H54 (cell line): ENCODE measurements at places on chromosomes 7 and 10.

DNA sequence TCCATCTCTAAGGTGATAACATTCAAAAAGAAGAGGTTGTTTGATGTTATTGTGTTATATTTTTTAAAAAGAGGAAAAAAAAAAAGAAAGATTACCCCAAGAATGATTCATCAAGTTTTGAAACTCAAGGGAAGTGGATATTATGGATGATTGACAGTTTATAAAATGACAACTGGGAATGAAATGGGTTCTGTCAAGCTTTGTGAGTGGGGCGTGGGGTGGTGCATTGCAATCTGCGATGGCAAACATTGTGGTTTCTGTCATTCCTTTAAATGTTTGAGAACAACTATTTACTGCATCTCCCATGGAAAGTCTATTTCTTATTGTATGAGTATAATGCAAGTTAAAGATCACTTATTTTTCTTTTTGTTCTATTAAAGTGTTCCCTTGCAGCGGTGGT is 297.0 kb downstream of the CCDC3 start:
- no peak for DNase-seq

- DNase-seq, result peak; percentile 33
Observed at GRCh38 chr10:117216611-117217195, 19.4 kb downstream of the KCNK18 start.

DNA sequence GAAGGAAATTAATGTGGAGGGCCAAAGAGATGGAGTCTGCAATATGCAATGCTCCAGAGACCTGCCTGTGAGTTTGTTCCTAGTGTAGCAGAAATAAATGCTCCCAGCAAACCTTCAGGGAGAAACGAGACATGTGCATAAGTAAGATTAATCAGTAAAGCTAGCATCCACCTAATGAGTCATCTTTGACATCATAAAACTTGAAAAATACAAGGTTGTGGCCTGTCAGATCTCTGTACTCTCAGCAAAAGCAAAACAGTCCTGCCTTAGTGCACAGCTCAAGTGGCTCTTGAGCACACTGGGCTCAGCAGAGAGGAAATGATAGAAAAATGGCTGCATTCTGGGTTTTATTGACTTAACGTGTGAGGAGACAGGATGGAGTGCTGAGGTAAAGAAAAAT is 32.5 kb upstream of the ERCC6 start:
- DNase-seq, result no peak

DNA sequence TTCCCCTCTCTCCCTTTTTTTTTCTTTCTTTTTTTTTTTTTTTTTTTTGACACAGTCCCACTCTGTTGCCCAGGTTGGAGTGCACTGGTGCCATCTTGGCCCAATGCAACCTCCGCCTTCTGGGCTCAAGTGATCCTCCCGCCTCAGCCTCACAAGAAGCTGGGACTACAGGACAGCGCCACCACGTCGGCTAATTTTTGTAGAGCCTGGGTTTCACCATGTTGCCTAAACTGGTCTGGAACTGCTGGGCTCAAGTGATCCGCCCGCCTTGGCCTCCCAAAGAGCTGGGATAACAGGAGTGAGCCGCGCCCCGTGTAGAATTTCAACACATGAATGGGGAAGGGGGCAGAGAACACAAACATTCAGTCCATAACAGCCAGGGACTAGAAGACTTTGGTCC is 2.6 kb upstream of the SP4 start:
- no peak for DNase-seq

DNA sequence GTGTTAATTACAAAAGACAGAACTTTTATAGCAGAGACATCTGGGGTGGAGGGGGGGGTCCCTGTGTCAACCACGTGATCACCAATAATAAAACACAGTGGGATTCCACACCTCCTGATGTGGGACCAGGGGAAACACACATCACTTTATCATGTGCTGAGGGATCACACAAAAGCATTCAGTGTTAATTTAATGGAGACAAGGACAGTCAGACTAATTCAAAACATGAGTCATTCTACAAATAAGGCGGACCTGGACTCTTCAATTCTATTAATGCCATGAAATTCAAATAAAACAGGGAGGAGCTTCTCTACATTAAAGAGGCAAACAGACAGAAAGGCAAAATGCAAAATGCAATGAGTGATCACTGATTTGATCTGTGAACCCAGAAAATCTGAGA is 67.3 kb upstream of the PFKP start:
- DNase-seq, result no peak

- DNase-seq, result no peak
Observed at GRCh38 chr7:80591654-80592053, 46.8 kb upstream of the CD36 start.

GRCh38 chr10:43225004-43225786 is 41.7 kb downstream of the RASGEF1A start:
- DNase-seq, result no peak

- no peak for DNase-seq
Observed at GRCh38 chr10:116255886-116256751, 16.9 kb downstream of the GFRA1 start.

DNA sequence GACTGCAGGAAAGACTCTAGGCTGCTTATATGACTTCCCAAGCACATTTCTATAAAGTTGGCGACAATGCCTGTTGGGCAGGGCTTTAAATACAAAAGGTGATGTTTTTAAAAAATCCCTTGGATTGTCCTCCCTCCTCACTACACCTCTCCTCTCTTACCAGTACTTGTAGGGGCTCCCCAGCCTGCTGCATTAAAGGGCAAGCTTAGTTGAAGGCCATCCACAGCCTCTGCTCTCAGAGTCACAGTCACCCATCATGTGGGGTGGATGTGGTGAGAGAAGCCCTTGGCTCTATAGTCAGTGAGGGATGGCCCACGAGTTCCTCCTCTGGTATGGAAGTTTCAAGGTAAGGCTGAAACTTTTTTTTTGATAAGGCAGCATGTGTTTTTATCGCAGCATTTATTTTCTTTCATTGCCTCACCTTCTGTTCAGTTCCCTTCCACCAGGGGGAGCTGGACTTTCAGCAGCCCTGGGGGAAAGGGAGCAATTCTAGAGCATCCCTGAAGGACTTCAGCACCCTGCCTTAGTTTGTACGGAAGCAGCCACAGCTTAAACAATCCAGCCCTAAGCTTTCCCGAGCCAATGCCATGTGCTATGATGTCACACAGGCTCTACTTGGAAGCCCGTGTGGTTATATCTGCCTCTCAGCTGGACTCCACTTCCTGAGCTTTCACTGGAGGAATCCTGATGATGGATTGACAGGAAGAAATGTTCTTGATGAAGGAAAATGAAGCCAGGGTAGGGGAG is 131.9 kb downstream of the CALCR start:
- DNase-seq, result peak; percentile 7

DNA sequence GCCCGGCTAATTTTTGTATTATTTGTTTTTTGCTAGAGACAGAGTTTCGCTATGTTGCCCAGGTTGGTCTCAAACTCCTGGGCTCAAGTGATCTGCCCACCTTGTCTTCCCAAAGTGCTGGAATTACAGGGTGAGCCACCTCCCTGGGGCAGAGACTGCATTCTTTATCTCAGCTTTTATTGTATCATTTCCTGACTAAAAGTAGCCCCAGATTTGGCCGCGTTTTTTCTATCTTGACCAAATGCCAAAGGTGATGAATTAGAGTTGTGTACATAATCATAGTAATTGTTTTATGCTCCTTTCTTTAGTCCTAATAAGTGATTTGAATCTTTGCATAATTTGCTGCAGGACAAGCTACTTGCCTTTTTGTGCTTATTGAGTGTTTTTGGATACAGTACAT is 3.1 kb upstream of the SMNDC1 start:
- DNase-seq, result no peak

DNA sequence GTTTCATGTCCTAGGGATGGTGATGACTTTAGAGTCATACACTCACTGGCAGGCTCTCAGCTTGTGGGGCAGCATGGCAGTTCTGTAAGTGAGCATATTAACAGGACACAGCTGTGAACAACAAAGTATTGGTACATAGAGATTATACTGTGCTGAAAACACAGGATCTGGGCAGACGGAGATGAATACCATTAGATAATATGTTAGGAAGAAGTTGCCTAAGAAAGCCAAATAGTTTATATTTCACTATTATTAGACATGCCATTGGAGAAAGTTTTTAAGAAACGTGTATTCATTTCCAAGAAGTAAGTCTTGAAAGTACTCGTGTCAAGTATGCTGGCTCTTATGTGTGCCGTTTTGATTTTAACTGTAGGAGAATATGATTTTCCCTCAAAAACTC is 274.5 kb downstream of the INHBA start:
- no peak for DNase-seq

- no peak for DNase-seq
Observed at GRCh38 chr10:127781412-127781811, 44.4 kb downstream of the FOXI2 start.

GRCh38 chr7:40899636-40900507 is 765.1 kb downstream of the SUGCT start:
- no peak for DNase-seq

- peak; percentile 87 for DNase-seq
Observed at GRCh38 chr10:101095550-101096213, 33.9 kb downstream of the KAZALD1 start.

- no peak for DNase-seq
Observed at GRCh38 chr7:47817917-47818316, 130.3 kb downstream of the PKD1L1 start.

DNA sequence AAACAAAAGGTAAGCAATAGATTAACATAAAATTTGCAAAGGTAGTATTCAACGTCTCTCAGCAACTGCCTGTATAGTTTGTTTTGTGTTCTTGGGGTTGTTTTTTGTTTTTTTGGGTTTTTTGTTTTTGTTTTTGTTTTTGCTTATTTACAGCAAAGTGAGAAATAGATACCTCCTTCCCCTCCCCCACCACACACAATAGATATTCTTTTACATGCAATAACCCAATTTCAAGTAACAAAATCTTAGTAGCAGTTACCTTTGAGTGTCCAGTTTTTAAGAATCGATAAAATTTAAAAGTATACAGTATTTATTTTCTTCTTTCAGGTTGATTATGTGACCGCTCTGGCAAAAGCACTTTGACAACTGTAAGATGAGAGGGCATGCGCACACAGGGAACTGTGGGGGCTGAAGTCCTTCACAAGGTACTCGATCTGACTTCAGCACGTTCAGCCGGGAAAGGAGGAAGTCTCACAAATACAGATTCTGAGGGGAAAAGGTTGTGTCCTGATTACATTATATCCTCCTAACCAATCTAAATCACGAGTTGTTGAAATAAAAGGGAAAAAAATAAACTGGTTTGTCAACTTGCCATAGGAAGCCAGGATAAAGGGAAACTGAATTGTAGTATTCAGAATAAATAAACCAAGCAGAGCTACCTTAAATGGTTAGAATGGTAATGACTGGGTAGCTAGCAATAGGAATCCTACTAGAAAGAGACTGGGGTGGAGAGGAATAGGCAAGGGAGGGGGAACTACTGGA is 47.8 kb downstream of the CPEB3 start:
- peak; percentile 76 for DNase-seq

DNA sequence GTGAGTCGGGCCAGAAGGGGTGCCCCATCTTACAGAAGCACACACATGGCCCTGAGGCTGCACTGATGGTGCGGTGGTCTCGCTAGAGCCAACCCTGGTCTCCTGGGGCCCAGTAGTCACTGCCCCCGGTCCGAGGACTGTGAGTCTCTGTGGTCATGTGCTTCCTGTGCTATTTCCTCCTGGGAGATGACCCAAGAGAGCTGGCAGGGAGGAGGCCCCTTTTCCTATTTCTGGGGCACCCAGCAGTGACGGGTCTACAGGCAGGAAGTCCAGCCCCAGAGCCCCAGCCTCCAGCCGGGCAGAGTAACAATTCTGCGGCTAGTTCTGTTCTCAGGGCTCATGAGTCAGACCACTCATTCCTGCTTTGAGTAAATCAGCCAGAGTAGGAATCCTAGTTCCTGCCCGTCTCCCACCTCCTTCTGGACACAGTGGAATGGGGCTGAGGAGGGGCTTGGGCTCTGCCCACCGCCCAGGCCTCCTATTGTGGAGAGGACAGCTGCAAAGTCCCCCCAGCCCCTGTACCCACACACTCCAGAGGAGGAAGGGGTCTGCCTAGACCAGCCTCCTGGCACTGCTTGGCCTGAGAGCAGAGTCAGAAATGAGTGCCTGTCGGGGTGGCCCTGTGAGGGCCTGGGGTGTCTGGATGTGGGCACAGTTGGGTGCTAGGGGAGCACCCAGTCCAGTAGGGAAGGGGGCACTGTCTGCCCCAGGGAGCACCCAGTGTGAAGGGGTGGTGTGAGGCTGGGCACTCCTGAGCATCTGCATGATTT is 80.5 kb upstream of the PPIF start:
- DNase-seq, result peak; percentile 98

- DNase-seq, result peak; percentile 50
Observed at GRCh38 chr7:66047426-66047825, 28.2 kb upstream of the ASL start.

DNA sequence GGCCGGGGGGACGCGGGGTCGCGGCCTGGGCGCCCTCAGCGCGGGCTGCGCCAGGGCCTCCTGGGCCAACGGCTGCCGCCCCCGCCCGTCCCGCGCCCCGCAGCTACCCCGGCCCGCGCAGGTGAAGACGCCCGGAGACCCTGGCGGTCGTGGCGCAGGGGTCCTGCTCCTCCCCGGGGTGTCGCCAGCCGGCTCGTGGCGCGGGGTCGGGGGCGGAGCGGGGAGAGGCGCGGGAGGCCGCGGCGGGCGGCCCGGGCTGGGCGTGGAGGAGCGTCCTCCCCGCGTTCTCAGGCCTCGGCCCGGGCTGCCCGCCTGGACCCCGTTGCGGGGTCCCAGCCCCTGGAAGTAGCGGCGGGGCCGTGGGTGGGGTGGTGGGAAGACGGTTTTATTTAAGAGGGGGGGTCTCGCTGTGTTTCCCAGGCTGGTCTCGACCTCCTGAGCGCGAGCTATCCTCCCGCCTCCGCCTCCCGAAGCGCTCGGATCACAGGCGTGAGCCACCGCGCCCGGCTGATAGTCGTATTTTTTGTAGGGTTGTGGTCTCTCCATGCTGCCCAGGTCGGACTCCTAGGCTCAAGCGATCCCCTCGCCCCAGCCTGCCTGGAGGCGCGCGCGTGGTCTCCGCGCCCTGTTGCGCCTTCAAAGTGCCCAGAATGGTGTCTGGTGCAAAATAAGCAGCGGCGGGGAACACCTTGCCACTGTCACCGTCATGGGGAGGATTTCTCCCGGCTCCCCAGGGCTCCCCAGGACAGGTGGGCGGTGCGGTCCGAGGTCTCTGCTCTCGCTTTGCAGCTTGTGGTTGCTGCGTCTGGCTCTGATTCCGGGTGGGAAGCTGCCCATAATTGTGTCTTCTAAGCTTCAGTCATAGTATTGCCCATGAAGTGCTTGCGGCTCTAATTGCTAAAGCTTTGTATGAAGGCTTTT is 15.3 kb upstream of the SUN1 start:
- no peak for DNase-seq

- DNase-seq, result no peak
Observed at GRCh38 chr7:95367606-95368005, 28.6 kb downstream of the PON3 start.

DNA sequence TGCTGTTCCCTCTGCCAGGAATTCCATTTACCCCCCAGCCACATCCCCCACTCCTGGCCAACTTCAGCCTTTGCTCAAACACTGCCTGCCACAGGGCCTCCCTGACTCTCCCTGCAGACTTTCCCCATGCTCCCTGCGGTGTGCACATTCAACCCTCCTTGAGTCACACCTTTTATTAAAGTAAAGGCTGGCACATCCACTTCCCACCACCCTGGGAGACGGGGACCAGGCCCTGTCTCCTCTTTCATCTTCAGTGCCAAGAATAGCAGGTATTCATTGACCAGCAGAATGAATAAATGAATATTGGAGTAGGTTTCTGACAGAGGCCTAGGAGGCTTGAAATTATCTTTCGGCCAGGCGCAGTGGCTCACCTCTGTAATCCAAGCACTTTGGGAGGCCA is 91.4 kb downstream of the GRK5 start:
- no peak for DNase-seq

GRCh38 chr7:18607025-18607424 is 111.5 kb downstream of the HDAC9 start:
- no peak for DNase-seq

- no peak for DNase-seq
Observed at GRCh38 chr7:157587805-157588560, 251.2 kb downstream of the DNAJB6 start.

GRCh38 chr10:78817361-78817760 is 251.4 kb upstream of the ZMIZ1 start:
- no peak for DNase-seq
